ENCODE measurements at places on chromosomes 11 and 22.

- DNase-seq, result peak; percentile 50
These were observed 256.0 kb downstream of the ETS1 start for GRCh38 chr11:128331317-128331716.

GRCh38 chr11:117669616-117670015 lies 127.4 kb downstream of the DSCAML1 start:
- no peak for DNase-seq

- no peak for DNase-seq
These were observed 13.6 kb upstream of the JAML start for GRCh38 chr11:118238421-118238820.

- peak; percentile 81 for DNase-seq
These were observed 8.4 kb upstream of the SLC22A8 start for GRCh38 chr11:63023841-63024648.

- no peak for DNase-seq
These were observed 1.3 kb upstream of the CLDN25 start for GRCh38 chr11:113778111-113778910.

DNA sequence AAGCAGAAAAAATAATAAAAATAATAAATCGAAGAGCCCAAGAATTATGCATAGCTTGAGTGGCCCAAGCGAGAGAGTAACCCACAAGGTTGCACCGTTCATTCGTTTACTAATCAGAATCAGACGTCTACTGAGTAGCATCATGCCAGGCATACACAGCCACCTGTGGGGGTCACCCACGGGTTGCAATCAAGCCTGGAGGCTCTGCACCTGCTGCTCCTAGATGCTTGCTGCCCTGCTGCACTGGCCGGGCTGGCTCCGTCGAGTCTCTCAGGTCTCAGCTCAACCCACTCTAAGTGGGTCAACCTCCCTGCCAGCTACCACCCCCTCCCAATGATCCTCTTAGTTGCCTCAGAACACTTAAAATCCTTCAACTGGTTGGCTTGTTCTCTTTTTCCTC lies 2.0 kb upstream of the TESMIN start:
- DNase-seq, result no peak

DNA sequence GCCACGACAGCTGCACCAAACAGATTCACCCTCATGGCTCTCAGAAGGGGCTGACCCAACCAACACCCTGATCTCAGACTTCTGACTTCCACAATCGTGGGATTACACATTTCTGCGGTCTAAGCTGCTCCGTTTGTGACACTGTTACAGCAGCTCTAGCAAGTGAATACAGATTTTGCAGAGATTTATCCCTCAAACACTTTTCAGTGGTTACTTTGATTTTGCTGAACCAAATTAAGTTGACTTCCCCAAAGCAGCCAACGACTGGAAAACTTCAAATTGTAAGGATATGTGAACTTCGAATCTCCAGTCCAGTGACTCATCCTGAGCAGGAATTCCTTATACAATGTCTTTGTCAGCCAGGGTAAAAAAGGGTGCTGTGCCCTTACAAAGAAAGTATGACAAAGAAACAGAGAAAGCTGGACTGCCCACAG lies 14.8 kb upstream of the INCENP start:
- DNase-seq, result no peak

DNA sequence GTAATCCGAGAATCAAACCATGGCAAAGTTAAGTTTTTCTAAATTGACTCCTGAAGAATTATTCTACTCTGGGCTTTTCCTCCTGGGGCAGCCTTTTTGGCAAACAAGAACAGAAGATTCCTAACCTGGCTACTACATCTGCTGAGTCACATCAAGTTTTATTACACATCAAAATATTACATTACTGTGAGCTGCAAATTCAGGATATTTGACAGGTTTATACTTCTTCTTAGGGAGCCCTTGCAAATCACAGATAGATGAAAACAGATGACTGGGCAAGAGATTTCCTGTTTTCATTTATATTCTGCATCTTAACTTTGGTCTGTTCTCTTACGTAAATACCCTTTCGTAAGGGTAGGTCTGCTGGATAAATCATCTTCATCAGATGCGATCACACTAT lies 23.6 kb downstream of the XRRA1 start:
- no peak for DNase-seq

GRCh38 chr11:110434952-110435779 lies 5.4 kb downstream of the FDX1 start:
- DNase-seq, result no peak

GRCh38 chr11:76788661-76789442 lies 5.7 kb downstream of the TSKU start:
- no peak for DNase-seq

- DNase-seq, result no peak
These were observed 56.7 kb downstream of the CTSC start for GRCh38 chr11:88280673-88281316.

GRCh38 chr11:106656646-106657045 lies 361.6 kb downstream of the GUCY1A2 start:
- no peak for DNase-seq

DNA sequence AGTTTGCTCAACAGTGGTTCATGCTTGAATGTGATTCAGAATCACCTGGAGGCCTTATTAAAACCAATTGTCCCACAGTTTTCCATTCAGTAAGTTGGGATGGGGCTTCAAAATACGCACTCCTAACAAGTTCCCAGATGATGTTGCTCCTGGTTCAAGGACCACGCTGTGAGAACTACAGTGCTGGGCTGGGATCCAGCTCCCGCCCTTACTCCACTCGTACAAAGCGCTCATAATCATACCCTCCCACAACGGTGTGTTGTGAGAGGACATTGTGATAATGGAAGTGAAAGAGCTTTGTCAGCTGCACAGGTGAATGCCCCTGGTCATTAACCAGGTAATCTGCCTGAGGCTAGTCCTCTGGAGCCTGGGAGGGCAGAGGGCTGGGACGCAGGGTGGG lies 1.3 kb upstream of the CD82 start:
- no peak for DNase-seq

DNA sequence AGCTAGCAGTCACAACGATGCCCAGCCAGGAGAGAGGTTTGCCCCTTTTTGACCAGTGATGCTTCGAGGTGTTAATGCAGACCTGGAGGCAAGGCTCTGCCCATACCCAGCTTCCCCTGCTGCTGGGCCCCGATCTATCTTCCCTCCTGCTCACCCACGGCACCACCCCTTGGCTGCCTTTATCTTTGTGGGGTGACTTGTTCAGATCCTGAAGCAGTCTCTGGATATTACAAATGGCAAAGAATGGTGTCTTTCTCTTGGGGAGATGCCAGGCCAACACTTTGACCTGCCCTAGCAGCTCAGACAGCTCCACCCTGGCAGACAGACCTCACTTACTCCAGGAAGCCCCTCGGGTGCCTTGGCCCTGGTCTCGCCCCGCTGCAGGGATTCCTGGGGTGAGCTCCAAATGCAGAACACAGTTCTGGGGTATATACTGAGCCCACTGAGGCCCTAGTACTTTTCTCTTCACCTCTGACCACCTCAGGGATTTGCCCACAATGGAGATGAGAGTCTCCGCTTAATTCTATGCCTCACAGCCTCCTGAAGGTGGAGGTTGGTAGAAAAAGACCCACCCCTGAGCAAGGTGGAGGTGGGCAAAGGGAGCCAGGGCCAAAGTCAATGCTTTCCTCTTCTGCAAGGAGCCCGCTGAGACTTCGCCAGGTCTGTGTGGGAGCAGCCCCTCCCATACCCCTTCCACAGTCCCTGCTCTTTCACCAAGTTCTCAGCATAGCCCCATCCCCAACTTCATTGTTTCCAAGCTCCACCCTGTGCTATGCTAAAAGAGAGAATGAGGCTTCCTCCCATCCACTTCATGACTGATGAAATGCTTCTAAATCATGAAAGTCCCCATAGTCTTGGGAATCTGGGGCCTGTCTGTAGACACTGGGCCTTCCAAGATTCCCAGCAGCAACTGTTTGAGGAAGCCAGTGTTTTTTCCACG lies 11.1 kb upstream of the ST3GAL4 start:
- DNase-seq, result no peak

- DNase-seq, result no peak
These were observed 546.1 kb downstream of the BUD13 start for GRCh38 chr11:116226731-116227130.

DNA sequence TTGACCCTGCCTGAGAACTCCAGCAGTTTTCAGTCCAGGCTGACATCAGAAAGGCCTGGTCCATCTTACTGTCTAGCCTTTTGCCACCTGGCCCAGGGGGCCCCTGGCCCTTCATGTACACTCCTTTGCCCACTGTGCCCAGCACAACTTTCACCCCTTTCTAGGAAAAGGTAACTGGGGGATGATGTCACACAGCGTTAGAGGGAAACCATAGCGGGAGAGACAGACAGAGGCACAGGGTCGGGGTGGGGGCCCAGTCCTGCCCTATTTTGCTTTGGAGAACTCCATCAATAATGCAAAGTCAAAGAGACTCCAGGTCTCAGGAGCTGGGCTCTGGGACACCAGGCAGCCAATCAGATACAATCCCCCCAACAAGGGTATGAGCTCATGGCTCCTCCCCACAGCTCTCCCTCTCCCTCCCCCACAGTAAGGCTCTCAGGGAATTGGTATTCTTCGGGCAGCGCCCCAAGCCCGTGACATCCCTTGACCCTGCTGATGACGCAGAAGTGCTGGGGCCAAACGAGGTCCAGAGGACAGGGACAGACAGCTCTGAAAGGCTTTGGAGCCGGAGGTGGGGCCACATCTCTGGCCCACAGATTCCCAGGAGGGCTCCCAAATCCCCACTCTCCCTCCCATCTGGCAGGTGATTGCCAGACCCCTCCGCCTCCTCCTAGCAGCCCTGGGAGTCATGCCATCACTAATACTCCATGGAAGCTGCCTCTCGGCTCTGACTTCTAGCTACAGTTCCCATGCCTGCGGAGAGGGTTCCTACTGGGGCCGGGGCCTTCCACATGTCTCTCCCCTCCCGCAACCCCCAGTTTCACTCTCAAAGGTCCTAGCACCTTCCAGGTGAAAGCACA lies 5.9 kb downstream of the USP2 start:
- DNase-seq, result no peak

- no peak for DNase-seq
These were observed 557.2 kb downstream of the BUD13 start for GRCh38 chr11:116215471-116216113.

All from CD4-positive, alpha-beta T cell treated with Interferon alpha-2 for 1 hour (primary cell).